NT2/D1 (cell line): ENCODE measurements at places on chromosomes 11 and 22.

- DNase-seq: no peak
Measured at GRCh38 chr11:73288192-73288872, 16.2 kb downstream of the P2RY6 start.

DNA sequence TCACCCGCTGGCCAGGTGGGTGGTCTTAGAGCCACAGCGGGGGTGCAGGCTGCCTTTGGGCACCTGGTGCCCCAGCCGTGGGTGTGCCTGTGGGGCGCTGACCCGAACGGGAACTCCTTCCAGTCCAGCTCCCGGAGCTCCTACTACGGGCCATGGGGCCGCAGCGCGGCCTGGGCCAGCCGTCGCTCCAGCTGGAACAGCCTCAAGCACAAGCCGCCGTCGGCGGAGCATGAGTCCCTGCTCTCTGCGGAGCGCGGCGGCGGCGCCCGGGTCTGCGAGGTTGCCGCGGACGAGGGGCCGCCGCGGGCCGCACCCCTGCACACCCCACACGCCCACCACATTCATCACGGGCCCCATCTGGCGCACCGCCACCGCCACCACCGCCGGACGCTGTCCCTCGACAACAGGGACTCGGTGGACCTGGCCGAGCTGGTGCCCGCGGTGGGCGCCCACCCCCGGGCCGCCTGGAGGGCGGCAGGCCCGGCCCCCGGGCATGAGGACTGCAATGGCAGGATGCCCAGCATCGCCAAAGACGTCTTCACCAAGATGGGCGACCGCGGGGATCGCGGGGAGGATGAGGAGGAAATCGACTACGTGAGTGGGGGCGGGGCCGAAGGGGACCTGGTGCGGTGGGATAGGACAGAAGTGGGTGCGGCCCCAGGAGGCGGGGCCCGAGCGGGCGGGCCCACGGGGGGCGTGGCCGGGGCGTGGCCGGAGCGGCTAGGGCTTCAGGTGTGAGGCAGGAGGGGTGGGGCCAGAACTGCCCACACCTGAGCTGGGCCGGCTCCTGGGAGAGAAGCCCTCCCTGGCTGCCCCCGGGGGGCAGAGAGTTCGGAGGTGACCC, 91.5 kb downstream of the CACNA1I start:
- DNase-seq: no peak

DNA sequence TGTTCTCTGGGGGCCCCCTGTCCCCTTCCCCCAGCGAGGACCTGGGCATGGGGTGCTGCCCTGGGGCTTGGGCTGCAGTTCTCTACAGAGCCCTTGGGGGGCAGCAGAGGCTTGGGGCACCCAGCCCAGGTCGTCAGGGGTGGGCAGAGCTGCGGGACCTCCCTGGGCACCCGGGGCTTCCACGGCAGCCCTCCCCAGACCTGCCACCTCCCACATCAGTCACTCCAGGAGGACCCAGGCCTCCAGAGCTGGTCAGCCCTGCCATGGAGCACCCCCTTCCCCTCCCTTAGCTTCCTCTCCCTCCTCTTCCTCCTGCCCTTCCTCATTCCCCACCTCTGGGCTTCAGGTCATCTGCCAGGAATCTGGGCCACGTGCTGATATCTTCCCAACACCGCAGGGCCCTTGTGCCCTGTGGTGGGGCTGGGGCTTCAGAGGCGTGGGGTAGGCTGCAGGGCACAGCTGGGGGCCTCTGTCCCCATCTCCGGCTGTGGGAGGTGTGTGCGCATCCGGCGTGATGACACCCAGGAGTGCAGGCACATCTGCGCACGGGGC, 5.8 kb downstream of the TSPAN4 start:
- DNase-seq: no peak

DNA sequence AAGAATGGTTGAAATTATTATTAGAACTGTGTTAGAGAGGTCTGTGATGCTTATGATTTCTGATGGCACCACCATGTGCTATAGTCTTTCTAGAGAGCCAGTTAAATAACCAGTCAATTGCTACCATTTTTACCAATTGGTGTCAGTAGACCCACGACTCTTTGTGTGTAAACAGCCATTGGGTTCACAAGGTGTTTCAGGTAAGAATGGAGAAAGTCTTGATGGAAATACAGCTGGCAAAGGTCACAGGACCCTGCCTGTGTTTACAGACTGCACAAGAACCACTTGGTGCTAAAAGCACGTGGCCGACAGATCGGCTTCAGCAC, 30.5 kb upstream of the OR10G7 start:
- DNase-seq: no peak

- DNase-seq: no peak
Measured at GRCh38 chr11:110818032-110818687, 105.9 kb upstream of the ARHGAP20 start.

DNA sequence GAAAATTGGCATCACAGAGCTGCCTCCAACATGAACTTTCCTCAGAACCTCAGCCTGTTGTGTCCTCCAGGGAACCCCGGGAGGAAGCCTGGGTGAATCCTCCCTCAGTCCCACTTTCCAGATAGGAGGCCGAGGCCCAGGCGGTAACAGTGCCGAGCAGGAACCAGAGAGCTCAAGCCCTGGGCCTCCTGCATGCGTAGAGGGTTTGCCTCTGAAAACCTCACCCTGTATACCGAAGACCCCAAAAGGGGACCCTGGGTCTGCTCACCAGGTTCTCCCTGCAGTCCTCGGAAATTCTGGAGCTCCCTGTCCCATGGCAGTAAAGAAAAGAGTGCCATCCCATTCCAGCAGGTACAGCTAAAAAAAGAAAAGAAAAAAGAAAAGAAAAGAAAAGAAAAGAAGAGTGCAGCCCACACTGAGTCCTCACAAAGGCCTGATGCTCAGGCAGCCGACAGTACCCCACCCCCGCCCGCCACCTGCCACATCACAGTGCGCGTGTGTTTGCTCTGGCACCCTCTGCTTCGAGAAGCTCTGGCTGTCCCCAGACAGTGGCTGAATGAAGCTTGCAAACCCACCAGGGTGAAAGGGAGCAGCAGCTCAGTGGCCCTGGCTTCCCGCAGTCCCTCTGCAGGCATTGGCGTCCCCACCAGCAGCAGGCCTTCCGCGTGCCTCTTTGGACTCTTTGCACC, 28.4 kb upstream of the FADD start:
- DNase-seq: no peak

DNA sequence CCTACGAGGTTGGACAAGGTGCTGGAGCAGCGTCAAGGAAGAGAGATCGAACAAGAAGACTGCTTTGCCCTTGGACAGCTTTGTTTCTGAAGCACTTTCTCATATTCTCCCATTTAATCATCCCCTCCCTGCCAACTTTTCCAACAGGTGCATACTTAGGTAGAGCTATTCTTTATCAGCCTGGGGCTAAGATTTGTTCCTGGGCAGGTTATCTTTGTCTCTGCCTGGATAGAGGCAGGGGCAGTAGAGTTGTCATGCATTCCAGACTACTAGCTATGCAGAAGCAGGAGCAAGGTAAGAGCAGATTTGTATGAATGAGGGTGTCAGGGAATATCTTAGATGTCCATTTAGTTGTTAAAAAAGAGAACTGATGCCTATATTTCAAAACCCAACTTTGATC, 82.3 kb downstream of the PTPRJ start:
- no peak for DNase-seq

GRCh38 chr22:36755316-36755715, 20.6 kb downstream of the IFT27 start:
- no peak for DNase-seq

DNA sequence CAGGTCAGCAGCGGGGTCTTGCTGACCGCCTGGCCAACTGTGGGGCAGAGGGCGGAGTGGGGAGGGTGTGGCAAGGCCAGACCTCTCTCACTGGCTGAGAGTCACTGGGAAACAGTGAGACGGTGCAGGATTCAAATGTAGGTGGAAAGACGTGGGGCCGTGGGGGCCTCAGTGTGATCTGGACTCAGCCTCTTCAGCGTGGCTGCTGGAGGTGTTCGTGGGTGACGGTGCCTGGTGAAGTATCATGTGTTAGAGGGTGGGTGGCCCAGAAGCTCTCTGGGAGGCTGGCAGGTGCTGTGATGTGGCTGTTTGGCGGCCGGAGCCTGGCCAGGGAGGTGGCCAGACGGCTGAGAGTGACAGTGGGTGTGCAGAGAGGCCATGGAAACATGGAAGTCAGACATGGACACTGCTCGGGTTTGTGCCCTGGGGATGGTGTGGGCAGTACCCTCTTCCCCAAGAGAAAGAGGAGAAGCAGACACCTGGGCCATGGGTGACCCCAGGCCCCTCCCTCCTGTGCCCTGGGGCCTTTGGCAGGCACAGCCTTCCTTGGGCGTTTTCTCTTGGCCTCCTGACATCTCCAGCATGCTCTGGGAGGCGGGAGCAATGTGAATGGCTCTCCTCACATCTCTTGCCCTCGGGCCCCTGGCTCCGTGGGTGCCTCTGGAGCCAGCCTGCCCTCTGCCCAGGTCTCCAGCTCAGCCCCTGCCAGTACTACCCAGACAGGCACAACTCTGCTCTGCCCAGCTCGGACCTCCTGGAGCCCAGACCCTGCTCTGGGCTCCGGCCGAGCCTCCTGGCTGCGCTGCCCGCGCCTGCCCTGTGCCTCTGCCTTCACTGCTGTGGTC, 10.1 kb upstream of the ACR start:
- DNase-seq: no peak

- no peak for DNase-seq
Measured at GRCh38 chr11:83611031-83611430, 324.9 kb upstream of the CCDC90B start.

GRCh38 chr11:79482800-79483199, 42.0 kb upstream of the TENM4 start:
- DNase-seq: no peak

GRCh38 chr11:85912414-85912813, 57.2 kb downstream of the CCDC83 start:
- no peak for DNase-seq

GRCh38 chr11:102385085-102386007, 38.3 kb downstream of the BIRC2 start:
- DNase-seq: no peak

DNA sequence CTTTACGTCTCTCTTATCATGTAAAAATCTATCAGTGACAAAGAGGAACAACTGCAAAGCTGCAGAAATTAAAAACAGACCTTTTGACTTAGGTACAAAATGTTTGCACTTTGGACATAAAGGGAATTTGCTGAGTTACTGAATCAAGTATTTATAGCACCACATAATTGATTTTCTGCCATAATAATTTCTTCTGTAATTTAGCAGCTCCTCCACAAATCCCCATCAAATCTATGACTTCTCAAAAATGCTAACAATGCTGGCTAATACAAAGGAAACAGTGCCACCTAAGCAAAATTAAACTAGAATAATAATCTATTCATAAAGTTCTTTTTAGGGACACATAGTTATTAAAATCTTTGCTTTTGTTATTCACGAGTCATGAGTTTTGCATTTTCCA, 215.1 kb downstream of the SWAP70 start:
- no peak for DNase-seq

DNA sequence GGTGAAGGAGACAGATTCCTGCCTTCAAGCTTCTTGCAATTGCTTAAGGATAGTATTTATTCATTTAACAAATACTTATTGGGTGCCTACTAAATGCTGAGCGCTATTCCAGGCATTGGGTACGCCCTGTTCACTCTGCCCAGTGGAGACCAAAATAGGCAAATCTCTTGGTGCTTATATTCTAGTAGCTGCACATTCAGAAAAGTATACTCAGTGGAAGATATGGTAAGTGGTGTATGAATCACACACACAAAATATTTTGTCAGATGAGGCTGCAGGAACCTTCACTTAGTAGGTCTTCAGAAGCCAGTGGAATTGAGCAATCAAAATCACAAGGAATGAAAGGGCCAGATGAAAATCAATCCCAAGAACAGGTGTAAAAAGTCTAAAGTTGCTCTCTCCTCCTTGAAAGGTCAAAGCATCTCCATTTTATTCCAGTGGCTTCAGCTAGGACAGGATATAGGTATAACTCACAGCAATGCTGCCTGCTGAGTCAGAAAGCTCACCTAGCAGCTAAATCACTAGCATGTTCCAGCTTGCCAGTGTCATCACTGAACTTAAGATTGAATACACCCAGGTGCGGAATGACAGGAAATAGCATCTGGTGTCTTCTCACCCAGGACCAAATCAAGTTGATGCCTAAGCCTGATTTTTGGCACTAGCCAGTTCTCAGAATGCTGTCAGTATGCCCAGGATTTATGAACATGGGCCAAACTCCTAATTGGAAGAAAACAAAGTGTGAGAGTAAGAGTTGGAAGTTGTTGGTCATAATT, 83.9 kb downstream of the AMOTL1 start:
- no peak for DNase-seq

- no peak for DNase-seq
Measured at GRCh38 chr22:30824711-30825110, 130.0 kb downstream of the OSBP2 start.

- no peak for DNase-seq
Measured at GRCh38 chr11:106276126-106276525, 198.7 kb downstream of the AASDHPPT start.

GRCh38 chr11:1820463-1821325, 14.1 kb upstream of the SYT8 start:
- DNase-seq: no peak

GRCh38 chr11:16287630-16288280, 68.6 kb downstream of the SOX6 start:
- no peak for DNase-seq

DNA sequence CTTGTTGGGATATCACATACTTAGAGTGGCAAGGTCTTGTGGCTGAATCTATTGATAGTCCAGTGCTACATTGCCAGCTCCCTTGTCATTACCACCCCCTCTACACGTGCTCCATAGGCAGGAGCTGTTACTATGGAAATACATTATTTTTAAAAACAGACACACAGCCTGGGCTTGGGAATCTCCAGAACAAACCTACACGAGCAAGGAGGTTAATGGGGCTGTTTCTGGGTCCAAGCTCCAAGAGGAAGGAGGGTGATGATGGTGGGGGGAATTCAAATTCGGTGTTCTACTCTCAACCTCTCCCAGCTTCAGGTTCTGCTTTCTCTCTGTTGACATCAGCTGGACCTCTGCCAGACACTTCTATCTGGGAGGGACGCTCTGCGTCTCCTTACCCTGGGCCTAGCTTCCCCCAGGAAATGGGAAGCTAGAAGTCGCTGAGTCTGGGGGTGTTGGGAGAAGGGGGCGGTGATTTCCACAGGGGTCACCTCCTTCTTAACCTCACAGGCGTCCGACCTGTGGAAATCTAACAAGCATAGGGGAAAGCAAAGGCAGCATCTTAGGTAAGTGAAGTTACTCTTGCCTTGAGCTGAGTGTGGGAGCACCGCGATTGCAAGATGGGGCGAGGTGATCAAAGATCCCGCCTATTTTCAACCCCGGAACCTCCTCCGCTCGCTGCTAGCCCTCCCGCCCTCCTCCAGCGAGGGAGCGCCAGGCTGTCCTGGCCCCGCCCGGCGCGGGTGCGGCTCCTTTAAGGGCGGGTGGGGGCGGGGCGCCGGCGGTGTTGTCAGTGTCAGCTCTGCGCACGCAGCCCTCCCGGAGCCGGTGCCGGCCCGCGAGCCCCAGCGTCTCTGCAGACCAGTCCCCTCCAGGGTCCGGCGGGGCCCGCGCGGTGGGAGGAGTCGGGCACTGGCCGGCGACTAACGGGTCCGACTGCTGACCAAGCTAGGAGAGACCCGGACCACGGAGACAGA, at the start of gene C2CD2L:
Gene C2CD2L (plus strand): TSS at position 781 of the 974 bp plus-strand sequence. CDS start 398 bp downstream, outside the sequence.
- no peak for DNase-seq
